ENCODE measurements at places on chromosomes 4 and X. TPM values are rescaled to one million over a fixed set of nuclear protein-coding genes. Genes with fewer than 3 reads are reported as not detected.

- no peaks in the 10 kb centered on the region for H3K27me3 ChIP-seq
- DNase-seq: no peak
- no peak overlapping the region for H3K27ac ChIP-seq
- no peaks in the 10 kb centered on the region for H3K4me1 ChIP-seq
- H3K36me3 ChIP-seq: peaks cover 24% of the 10 kb centered on the region
- H3K4me3 ChIP-seq: no peak overlapping the region
These were observed 249.7 kb downstream of the RAPGEF2 start for GRCh38 chr4:159352609-159353008.

- no peaks in the 10 kb centered on the region for H3K36me3 ChIP-seq
- DNase-seq: no peak
- H3K27me3 ChIP-seq: no peaks in the 10 kb centered on the region
- no peak overlapping the region for H3K27ac ChIP-seq
- no peak overlapping the region for H3K4me3 ChIP-seq
These were observed 38.0 kb downstream of the HTT-AS start for GRCh38 chr4:3036131-3036952.

- DNase-seq: no peak
- no peak overlapping the region for H3K27ac ChIP-seq
- H3K4me1 ChIP-seq: no peaks in the 10 kb centered on the region
- no peaks in the 10 kb centered on the region for H3K27me3 ChIP-seq
- H3K36me3 ChIP-seq: no peaks in the 10 kb centered on the region
- no peak overlapping the region for H3K4me3 ChIP-seq
These were observed 2666.6 kb downstream of the PCDH7 start for GRCh38 chr4:33386764-33387163.

- no peak for DNase-seq
- H3K27me3 ChIP-seq: no peaks in the 10 kb centered on the region
- H3K4me3 ChIP-seq: no peak overlapping the region
- H3K27ac ChIP-seq: no peak overlapping the region
These were observed 25.0 kb downstream of the TEC start for GRCh38 chr4:48244665-48245064.

DNA sequence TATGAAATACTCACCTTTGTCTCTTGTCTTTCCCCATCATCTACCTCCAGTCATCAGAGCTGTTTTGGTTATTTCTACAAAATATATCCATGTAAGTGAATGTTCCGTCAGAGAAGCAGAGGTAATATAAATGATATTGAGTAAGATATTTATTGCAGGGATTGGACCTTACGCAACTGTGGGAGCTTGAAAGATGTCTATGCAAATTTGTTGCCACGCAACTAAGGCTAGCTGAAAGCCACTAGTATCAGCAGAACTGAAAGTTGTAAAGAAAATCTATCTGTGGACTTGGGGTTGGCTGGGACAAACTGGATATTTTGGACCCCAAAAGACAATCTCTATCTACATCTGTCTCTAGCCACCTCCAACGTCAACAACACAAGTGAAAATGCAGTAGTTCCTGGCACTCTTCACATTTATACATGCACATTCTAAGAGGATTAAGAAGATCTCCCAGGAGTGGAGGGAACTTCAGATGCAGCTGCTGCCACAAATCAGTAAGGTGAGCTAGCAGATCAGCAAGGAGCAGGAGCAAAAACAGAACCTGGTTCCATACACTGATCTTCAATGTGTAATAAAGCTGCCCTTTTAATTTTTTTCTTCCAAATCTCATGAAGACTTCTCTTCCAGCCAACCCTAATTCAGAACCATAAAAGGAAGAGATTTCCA is 8.5 kb upstream of the CCSER1 start:
- no peak for DNase-seq
- H3K27ac ChIP-seq: no peak overlapping the region
- no peak overlapping the region for H3K4me3 ChIP-seq
- no peaks in the 10 kb centered on the region for H3K27me3 ChIP-seq
- H3K4me1 ChIP-seq: no peaks in the 10 kb centered on the region
- no peaks in the 10 kb centered on the region for H3K36me3 ChIP-seq

GRCh38 chr4:176817204-176817603 is 24.5 kb upstream of the VEGFC start:
- peaks cover 5% of the 10 kb centered on the region for H3K4me1 ChIP-seq
- DNase-seq: no peak
- H3K27ac ChIP-seq: no peak overlapping the region
- H3K4me3 ChIP-seq: no peak overlapping the region
- H3K36me3 ChIP-seq: no peaks in the 10 kb centered on the region

Gene GRID2
- total RNA-seq: not detected

Gene SPINK2
- total RNA-seq: not detected

Gene CISD2
- total RNA-seq: 37.0 TPM

Gene HS6ST2
- 0.38 TPM for total RNA-seq
